ENCODE measurements at places on chromosomes 3 and 15.

- no peak for DNase-seq
Measured at GRCh38 chr3:95670765-95671164, 1143.6 kb upstream of the EPHA6 start.

GRCh38 chr3:57556459-57557084 lies 498 bp downstream of the PDE12 start:
- DNase-seq, result no peak

DNA sequence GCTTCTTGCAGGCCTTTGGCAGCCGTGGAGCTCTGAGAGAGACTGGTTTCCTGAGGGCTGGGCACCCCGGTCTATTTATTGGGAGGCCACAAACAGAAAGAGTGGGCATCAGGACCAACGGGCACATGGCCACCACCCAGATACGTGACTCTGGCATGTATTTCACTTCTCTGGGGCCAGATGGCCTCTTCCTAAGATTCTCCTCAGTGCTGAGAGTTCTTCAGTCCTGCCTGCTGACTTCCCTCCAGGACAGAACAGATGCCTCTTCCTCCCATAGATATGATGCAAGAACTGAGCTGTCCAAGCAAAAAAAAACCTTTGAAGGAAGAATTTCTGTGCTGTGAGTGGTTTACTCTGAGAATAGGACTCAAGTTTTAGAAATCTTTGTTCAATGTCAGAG lies 107.7 kb downstream of the IGF2BP2 start:
- no peak for DNase-seq

GRCh38 chr15:101646672-101647071 lies 5.5 kb downstream of the TM2D3 start:
- no peak for DNase-seq

GRCh38 chr3:48411606-48412374 lies 18.1 kb downstream of the PLXNB1 start:
- DNase-seq, result no peak
